ENCODE measurements at places on chromosomes 13 and 19. TPM values are rescaled to one million over a fixed set of nuclear protein-coding genes. Genes with fewer than 3 reads are reported as not detected.

DNA sequence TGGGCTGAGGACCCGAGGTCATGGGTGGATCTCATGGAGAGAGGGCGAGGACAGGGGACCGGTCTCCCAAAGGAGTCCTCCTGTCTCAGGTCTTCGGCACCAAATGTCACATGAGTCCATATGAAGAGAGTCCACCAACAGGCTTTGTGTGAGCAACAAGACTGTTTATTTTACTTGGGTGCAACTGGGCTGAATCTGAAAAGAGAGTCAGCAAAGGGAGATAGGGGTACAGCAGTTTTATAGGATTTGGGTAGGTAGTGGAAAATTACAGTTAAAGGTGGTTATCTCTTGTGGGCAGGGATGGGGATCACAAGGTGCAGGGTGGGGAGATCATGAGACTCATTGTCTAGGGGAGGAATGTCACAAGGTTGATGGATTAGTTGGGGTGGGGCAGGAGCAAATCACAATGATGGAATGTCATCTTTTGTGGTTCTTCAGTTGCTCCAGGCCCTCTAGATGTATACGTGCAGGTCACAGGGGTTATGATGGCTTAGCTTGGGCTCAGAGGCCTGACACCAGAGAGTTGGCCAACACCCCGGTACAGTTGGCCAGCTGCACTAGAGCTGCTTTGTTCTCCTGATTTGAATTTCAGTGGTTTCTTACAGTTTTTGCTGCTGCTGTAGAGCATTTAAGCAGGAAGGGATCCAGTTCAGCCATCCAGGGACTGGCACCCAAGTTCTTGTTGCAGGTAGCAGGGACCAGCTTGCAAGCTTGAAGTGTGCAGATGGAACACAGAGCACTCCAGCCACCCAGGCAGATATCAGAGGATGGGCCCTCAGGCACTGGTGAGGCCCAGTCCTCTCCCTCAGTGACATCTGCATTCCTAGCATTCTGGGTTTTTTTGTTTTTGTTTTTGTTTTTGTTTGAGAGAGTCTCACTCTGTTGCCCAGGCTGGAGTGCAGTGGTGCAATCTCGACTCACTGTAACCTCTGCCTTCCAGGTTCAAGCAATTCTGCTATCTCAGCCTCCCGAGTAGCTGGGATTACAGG, 26.4 kb upstream of the IGFL1 start:
- peaks cover 47% of the 10 kb centered on the region for H3K27me3 ChIP-seq
- H3K27ac ChIP-seq = no peak overlapping the region
- no peaks in the 10 kb centered on the region for H3K36me3 ChIP-seq
- no peaks in the 10 kb centered on the region for H3K4me1 ChIP-seq
- no peak for DNase-seq

DNA sequence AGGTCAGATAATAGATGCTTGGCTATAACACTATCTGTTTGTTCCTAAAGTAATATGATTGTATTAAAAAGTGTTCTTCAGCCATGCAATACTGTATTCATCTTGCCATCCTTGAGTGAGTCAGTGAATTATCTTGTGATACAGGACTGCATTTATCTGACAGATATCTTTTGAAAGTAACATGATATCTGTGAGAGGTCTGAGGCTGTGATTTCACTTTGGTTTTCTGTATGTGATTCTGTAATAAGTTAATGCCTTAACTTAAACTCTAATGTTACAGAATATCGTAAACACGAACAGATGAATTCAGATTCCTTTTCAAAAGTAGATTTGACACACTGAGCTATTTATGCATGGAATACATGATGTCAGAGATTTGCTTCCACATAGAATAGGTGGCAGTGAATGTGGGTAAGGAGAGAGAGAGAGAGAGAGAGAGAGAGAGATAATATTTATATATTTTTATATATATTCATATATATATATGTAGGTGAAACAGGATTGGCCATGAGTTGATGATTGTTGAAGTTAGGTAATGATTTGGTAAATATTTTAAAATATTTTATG, 97.9 kb upstream of the RNF113B start:
- no peak for DNase-seq
- H3K27ac ChIP-seq = peak overlapping the region; percentile 52
- no peaks in the 10 kb centered on the region for H3K27me3 ChIP-seq
- no peaks in the 10 kb centered on the region for H3K36me3 ChIP-seq
- H3K4me3 ChIP-seq = no peak overlapping the region

DNA sequence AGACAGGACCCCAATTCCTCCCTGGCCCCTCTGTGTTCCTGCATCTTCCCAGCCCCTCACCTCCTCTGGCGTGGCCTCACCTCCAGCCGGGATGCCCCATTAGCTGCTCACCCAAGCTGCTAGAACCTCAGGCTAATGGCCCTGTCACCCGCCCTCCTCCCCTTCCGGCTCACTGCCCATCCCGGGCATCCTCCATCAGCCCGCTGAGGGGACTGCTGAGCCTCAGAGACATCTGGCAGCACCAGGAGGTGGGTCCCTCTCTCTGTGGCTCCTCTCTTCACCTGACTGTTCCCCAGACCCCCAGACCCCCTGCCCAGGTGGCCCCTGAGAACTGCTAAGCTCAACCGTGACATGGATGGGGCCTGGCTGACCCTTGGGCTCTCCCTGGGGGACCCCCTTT, 2.9 kb downstream of the FFAR1 start:
- H3K36me3 ChIP-seq = no peaks in the 10 kb centered on the region
- no peak overlapping the region for H3K27ac ChIP-seq
- H3K27me3 ChIP-seq = no peaks in the 10 kb centered on the region
- DNase-seq = peak; percentile 80

GRCh38 chr13:51025245-51025905, 85.7 kb downstream of the C13orf42 start:
- no peak overlapping the region for H3K27ac ChIP-seq
- H3K27me3 ChIP-seq = peaks cover 15% of the 10 kb centered on the region
- no peak overlapping the region for H3K4me3 ChIP-seq
- H3K36me3 ChIP-seq = no peaks in the 10 kb centered on the region
- no peaks in the 10 kb centered on the region for H3K4me1 ChIP-seq

DNA sequence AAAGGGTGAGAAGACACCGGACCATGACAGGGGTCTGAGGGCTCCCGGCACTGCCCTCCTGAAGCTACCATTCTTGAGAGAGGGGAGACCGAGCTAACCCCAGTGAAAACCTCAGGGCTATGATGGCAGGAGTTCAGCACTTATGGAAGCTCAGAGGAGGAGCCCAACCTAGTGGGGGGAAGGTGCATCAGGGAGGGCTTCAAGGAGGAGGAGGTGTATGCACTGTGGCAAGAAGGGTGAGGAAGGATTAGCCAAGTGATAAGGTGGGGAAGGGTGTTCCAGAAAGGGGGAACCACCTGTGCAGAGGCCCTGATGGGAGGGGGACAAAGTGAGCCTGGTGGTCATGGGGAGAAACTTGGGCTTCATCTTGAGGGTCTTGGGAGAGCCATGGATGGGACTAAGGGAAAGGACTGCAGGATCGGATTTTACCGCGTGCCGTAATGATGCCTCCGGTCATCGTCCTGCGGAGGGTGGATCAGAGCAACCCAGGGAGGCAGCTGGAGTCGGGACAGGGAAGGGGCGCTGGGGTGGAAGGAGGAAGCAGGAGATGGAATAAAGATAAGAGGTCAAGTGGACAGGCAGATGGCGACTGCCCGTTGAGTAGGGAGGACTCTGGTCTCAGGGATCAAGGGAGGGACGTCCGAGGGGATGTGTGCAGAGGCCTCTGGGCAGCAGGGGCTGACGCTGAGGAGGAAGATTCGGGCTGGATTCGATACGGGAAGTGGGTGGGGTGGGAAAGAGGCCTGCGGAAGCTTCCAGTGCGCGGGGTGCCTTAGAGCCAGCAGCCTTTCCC, 13.3 kb upstream of the PSMD8 start:
- DNase-seq = no peak
- H3K4me3 ChIP-seq = peak overlapping the region; percentile 70
- H3K27me3 ChIP-seq = peaks cover 49% of the 10 kb centered on the region
- no peak overlapping the region for H3K27ac ChIP-seq
- peaks cover 5% of the 10 kb centered on the region for H3K4me1 ChIP-seq

GRCh38 chr19:2550431-2551171, 74.7 kb downstream of the GADD45B start:
- H3K4me3 ChIP-seq = no peak overlapping the region
- H3K27me3 ChIP-seq = no peaks in the 10 kb centered on the region
- H3K36me3 ChIP-seq = no peaks in the 10 kb centered on the region

- H3K27ac ChIP-seq = no peak overlapping the region
- no peaks in the 10 kb centered on the region for H3K36me3 ChIP-seq
- H3K4me1 ChIP-seq = no peaks in the 10 kb centered on the region
- H3K27me3 ChIP-seq = no peaks in the 10 kb centered on the region
- peak; percentile 97 for DNase-seq
Measured at GRCh38 chr19:21474671-21475181, 30.7 kb upstream of the ZNF429 start.

DNA sequence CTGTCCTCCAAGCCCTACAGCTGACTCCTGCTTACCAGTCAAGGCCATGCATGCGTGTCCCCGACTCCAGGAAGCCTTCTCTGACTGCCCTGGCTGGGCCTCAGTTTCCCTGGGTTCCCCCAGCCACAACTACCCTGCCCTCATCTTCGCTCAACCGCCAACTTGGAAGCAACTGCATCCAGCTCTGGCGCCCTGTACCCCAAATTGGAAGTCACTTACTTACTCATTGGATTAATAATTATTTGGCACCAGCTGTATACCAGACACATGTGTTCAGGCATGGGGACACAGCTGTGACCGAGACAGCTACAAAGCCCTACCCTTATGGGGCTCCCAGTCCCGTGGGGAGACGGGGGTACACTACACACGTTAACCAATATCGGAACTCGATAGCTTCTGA, 10.9 kb upstream of the SEMA6B start:
- no peaks in the 10 kb centered on the region for H3K27me3 ChIP-seq
- no peaks in the 10 kb centered on the region for H3K36me3 ChIP-seq
- H3K27ac ChIP-seq = no peak overlapping the region
- peak; percentile 41 for DNase-seq

GRCh38 chr19:55358943-55359908, 3.8 kb downstream of the GARIN5B start:
- H3K4me1 ChIP-seq = no peaks in the 10 kb centered on the region
- H3K4me3 ChIP-seq = no peak overlapping the region
- H3K36me3 ChIP-seq = no peaks in the 10 kb centered on the region
- H3K27ac ChIP-seq = no peak overlapping the region
- H3K27me3 ChIP-seq = peaks cover 22% of the 10 kb centered on the region

DNA sequence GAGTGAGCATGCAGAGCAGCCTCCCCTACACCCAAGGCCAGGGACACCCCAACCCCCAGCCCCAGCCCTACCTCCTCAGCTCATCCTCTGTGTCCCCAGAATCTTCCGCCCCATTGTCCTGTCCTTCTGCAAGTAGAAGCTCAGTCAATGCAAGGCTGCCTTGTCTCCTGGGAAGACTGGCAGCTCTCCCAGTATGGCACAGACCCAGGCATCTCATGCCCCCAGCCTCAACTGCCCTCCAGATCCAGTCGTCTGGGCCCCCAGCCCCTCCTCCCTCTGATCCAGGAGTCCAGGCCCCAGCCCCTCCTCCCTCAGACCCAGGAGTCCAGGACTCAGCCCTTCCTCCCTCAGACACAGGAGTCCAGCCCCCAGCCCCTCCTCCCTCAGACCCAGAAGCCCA, 13.0 kb downstream of the ZNF575 start:
- no peak overlapping the region for H3K27ac ChIP-seq
- DNase-seq = peak; percentile 67
- H3K4me1 ChIP-seq = no peaks in the 10 kb centered on the region
- H3K27me3 ChIP-seq = no peaks in the 10 kb centered on the region
- peaks cover 45% of the 10 kb centered on the region for H3K36me3 ChIP-seq

- no peaks in the 10 kb centered on the region for H3K36me3 ChIP-seq
- H3K4me1 ChIP-seq = peaks cover 28% of the 10 kb centered on the region
- no peak overlapping the region for H3K27ac ChIP-seq
- peak; percentile 62 for DNase-seq
- no peak overlapping the region for H3K4me3 ChIP-seq
Measured at GRCh38 chr13:32208860-32209259, 106.3 kb downstream of the ZAR1L start.

GRCh38 chr19:42521346-42522030, 6.8 kb downstream of the CEACAM1 start:
- H3K27ac ChIP-seq = no peak overlapping the region
- peaks cover 21% of the 10 kb centered on the region for H3K27me3 ChIP-seq
- H3K36me3 ChIP-seq = no peaks in the 10 kb centered on the region
- no peaks in the 10 kb centered on the region for H3K4me1 ChIP-seq
- H3K4me3 ChIP-seq = no peak overlapping the region
- no peak for DNase-seq

DNA sequence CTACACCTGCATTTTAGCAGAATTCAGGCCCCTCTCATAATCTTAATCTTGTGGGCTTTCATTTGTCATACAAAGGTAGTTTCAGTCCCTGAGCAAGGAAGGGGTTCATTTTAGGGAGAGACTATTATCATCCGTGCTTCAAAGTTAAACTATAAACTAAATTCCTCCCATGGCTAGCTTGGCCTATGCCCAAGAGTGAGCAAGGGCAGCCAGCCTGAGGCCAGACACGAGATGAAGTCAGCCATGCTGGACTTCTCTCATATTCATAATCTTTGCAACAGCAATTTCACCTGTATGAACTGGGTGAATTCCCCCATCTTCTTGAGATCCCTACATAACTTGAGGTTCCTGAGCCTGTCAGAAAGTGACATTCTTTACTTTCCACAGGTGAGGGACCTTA, 13.0 kb downstream of the ERICH4 start:
- no peaks in the 10 kb centered on the region for H3K36me3 ChIP-seq
- H3K27me3 ChIP-seq = peaks cover 7% of the 10 kb centered on the region
- H3K4me1 ChIP-seq = no peaks in the 10 kb centered on the region
- peak; percentile 38 for DNase-seq
- H3K27ac ChIP-seq = no peak overlapping the region

DNA sequence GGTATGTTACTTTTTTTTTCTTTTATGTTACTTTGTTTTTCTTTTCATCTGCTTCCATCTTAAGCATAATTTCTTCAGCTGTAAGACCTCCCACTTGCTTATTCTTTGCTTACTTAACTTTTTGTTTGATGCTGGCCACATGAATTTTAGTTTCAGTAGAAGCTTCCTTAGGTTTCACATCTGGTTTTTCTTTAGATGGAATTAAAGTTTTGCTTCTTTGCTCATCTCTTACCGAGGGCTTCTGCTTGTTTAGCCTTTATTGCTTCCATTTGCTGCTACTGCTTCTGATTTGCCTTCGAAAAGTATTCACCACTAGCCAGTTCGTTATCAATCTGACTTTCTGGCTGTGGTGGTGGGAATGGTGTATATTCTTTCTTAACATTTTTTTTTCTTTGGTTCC, 90.9 kb downstream of the GJA3 start:
- H3K36me3 ChIP-seq = peaks cover 46% of the 10 kb centered on the region
- H3K27ac ChIP-seq = no peak overlapping the region
- no peak overlapping the region for H3K4me3 ChIP-seq
- H3K27me3 ChIP-seq = no peaks in the 10 kb centered on the region

- H3K4me3 ChIP-seq = no peak overlapping the region
- no peaks in the 10 kb centered on the region for H3K27me3 ChIP-seq
- no peaks in the 10 kb centered on the region for H3K36me3 ChIP-seq
- H3K4me1 ChIP-seq = peaks cover 22% of the 10 kb centered on the region
Measured at GRCh38 chr19:13176345-13176744, 26.1 kb downstream of the IER2 start.

GRCh38 chr19:28126135-28126898, 1086.6 kb downstream of the UQCRFS1 start:
- no peak overlapping the region for H3K4me3 ChIP-seq
- H3K36me3 ChIP-seq = no peaks in the 10 kb centered on the region
- H3K4me1 ChIP-seq = no peaks in the 10 kb centered on the region
- H3K27ac ChIP-seq = no peak overlapping the region
- no peaks in the 10 kb centered on the region for H3K27me3 ChIP-seq

Gene TEX101
- not detected for total RNA-seq

Gene NLRP4
- not detected for total RNA-seq

Gene ZNF83
- total RNA-seq = 52.8 TPM

Gene ZNF418
- 5.1 TPM for total RNA-seq

Gene DYRK1B
- 19.5 TPM for total RNA-seq

Gene IL11
- 1.2 TPM for total RNA-seq

Gene PABPC3
- total RNA-seq = under 0.01 TPM

Gene TPTE2
- total RNA-seq = not detected

Gene ZSCAN4
- total RNA-seq = 0.36 TPM

All from osteoblast (primary cell).